ENCODE measurements at places on chromosomes 12 and 14.
A peak's percentile ranks its signal among the peaks of the same experiment; 100 is the strongest.

DNA sequence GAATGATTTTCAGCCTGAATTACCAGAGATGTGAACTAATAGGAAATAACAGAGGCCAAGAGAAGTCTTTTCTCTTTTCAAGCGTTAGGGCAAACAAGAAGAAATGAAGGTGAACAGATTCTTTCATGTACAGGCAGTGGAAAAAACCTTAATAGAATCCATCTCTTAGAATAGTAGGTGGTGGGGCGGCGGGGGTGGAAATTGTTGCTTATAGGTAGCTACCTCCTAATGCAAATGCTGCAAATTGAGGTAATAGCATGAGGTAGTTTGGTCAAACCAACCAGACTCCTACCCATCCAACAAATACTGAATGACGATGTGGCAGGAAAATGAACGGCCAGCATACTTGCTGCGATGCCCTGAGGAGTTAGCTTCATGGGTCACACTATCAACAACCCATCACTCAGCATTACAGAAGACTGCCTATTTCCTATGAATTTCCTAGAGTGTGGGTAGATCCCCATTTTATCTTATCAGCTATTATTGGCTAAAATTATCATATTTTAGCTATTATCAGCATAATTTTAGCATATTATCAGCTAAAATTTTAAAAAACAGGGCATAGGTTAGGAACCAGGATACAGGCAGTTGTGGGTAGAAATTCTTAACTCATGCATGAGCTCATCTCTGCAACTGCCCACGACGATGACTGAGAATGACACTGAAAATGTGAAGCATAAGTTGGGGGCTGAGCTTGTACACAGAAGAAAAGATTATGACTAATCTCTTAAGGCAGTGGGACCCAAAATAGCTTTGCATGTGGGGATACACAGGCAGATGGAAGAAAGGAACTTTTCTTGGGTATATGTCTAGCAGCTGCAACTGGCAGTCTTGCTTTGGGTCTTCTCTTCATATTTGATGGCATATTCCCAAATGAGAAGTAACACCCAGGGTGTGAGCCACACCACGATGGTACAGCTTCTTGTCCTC is 68.7 kb downstream of the NIN start:
- no peak for DNase-seq

- DNase-seq: no peak
Observed at GRCh38 chr12:79001404-79001803, 136.8 kb downstream of the SYT1 start.

GRCh38 chr12:69105101-69105962 is 134.0 kb upstream of the CPSF6 start:
- DNase-seq: no peak

- DNase-seq: no peak
Observed at GRCh38 chr12:51631591-51631990, 40.6 kb downstream of the SCN8A start.

GRCh38 chr12:62582065-62582366 is 115.4 kb downstream of the MON2 start:
- DNase-seq: no peak

DNA sequence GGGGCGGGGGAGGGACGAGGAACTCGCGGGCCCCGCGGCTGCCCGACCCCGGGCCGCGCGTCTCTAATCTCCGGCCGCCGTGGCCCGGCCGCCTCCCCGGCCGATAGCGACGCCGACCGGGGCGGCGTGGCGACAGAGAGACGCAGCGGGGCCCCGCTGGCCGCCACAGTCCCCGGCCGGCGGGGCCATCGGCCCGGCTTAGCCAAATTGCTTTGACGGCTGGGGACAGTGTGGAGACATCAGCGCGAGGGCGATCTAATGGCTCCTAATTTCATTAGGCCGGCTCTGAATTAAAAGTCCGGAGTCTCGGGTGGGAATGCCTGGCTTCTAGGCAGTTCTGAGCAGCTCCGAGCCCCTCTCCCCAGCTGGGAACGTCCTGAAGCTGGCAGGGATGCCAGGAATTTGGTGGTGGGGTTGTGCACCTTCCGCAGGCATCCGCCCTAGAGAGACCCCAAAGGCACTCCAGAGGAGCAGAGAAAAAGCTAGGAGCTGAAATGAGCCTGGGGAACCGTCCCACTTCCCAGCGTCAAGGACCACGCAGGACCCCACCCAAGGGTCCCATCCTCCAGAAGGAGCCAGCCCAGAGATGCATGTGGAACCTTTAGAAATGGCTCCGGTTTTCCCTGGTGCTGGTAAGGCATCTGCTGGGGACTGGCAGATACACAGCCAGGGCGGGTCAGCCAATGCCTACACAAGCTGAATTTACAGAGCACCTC is 9.6 kb downstream of the TBX5 start:
- DNase-seq: no peak

DNA sequence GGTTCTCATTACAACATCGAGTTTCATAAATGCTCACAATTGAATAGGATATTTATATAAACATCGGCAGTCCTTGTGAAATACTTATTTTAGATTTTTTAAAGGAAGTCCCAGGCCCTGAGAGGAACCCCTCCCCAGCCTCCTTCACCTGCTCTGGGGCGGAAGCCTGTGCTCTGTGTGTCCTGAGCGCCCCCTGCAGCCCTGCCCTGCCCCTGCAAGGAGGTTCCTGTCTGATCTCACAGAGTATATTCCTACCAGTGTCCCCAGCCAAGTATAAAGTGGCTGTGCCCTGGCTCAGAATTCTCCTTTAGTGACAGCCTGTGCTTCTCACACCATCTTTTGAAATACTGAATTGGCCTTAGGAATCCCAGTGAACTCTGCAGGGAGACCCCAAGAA is 659.5 kb downstream of the TMEM121 start:
- peak; percentile 54 for DNase-seq

- DNase-seq: no peak
Observed at GRCh38 chr12:1614360-1614759, 14.7 kb upstream of the WNT5B start.

DNA sequence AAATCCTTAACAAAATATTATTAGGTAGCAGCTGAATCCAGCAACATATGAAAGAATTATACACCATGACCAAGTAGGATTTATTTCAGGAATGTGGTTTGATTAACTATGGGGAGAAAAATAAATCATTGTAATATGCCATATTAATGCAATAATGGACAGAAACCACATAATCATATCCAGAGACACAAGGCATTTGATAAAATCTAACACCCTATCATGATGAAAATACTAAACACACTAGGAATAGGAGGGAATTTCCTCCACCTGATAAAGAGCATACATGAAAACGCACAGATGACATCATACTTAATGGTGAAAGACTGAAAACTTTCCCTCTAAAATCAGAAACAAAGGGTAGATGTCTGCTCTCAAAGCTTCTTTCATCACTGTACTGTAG is 238.9 kb downstream of the PHLDA1 start:
- no peak for DNase-seq

GRCh38 chr12:104480826-104481440 is 24.2 kb downstream of the CHST11 start:
- DNase-seq: peak; percentile 90

- no peak for DNase-seq
Observed at GRCh38 chr12:31005256-31005943, 68.3 kb upstream of the DDX11 start.

- peak; percentile 78 for DNase-seq
Observed at GRCh38 chr12:2959505-2960389, 550 bp downstream of the TEAD4 start.

- no peak for DNase-seq
Observed at GRCh38 chr12:96073346-96074330, 38.3 kb upstream of the LTA4H start.

DNA sequence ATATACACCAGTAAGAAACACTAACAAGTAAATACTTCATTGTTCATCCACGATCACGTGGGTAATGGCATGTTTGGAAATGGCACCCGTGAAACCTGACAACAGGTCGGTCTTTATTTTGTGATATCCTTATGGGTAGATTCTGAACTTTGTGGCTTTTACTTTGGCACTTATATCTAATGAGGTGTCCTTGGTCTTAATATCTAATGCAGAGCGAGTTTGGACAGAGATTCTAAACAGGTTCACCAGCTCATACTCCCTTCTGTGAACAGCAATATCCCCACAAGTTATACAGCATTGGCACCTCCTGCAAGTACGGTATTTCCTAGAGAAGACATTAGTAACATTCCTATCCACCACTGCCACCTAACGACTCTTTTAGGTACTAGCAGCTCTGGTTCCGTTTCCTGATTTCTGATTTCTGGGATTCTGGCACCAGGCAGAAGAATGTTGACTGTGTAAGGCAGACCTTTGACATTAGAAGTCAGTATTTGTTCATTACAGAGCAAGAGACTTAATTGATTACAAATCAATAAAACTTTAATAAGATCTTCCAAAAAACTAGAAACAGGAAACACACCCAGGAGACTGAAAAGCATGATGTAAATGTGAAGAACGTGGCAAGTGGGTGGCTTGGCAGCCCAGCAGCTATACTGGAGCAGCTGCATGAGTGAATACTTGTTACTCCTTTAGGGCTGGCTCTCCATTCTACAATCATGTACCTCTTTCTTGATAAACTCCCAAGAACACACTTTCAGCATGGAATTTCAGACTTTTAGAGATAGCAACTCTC is 2.5 kb downstream of the ANG start:
- DNase-seq: no peak

DNA sequence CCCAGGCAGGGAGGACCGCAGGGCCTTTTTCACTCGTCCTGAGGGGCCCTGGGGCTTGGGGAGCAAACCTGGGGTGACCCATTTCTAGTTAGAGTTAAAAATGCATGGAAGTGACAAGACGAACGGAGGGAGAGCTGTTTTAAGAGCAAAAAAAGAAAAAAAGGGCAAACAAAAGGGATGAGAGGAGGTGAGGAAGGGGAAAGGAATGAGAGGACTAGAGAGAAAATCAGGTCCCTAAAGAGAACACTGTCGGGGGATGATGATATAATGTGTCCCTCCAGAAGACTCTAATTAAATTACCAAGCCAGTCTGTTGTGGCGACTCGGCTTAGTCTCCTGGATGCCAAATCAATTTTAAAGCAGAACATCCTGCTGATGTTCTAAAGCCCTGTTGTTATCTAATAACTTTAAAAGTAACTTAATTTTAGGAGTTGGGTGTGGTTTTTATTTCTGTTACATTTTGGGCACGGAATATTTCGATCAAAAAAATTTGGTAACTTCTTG is 1.1 kb downstream of the ANO6 start:
- DNase-seq: no peak

DNA sequence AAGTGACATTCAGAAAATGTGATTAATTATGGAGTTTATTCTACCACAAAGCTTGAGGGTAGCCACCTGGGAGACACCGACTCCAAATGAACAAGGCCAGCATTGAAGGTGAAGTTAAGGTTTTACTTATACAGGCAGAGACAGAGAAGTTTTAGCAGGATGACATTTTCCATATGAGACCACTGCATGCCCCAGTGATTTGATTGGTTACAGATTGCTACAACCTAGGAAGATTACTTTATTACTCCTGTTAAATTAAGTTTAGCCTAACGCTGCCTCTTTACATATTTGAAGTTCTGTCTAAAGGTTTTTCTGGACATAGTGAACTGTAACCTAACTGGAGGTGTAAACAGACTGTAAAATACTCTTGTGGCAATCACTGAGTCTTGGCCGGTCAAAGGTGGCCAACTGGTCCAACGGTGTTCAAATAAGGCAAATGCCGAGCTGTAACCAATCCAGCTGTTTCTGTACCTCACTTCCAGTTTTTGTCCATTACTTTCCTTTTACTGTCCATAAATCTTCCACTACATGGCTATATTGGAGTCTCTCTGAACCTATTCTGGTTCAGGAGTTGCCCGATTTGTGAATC is 57.2 kb downstream of the RIN3 start:
- DNase-seq: no peak

DNA sequence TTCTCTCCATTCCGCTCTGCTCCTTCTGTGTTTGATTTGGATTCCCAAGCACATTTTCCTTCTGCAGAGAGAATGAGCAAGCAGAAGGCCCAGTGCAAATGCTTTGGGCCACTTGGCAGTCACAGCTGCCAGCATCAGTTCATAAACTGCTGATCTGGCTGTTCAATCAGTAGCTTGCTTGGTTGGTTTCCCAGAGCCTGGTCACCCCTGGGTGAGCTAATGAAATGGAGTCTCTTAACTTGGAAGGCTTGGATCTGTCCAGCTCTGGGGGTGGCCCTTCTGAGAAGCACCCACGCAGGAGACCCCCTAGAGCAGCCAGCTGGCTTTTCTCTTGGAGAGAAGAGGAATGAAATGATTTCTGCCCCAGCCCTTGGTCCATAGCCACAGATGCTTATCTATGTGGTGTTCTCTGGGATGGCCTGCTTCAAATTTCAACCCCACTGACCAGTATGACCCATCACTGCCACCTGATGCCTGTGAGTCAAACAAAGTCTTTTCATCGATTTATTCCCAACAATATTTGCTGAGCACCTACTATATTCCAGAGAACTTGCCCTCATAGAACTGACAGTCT is 30.3 kb downstream of the FAIM2 start:
- no peak for DNase-seq

DNA sequence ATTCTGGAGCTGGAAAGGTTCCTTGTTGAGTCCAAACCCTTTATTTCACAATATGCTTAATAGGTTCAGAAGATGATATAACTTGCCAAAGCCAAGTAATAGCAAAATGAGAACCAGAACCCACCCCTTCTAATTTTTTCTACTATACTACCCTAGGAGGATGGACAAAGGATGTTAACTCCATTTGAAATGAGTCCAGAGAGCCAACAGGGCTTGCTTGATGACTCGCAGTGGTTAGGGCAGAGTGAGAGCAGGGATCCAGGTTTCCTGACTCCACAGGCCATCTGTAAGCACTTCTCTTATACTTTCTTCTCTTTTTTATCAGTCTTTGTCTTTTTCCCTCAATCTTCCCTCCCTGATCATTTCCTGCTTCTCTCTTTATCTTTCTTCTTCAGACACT is 668.1 kb downstream of the MED13L start:
- DNase-seq: no peak

GRCh38 chr14:28576523-28576922 is 190.1 kb upstream of the FOXG1 start:
- DNase-seq: no peak

GRCh38 chr14:75001899-75002298 is 822 bp upstream of the EIF2B2 start:
- no peak for DNase-seq

DNA sequence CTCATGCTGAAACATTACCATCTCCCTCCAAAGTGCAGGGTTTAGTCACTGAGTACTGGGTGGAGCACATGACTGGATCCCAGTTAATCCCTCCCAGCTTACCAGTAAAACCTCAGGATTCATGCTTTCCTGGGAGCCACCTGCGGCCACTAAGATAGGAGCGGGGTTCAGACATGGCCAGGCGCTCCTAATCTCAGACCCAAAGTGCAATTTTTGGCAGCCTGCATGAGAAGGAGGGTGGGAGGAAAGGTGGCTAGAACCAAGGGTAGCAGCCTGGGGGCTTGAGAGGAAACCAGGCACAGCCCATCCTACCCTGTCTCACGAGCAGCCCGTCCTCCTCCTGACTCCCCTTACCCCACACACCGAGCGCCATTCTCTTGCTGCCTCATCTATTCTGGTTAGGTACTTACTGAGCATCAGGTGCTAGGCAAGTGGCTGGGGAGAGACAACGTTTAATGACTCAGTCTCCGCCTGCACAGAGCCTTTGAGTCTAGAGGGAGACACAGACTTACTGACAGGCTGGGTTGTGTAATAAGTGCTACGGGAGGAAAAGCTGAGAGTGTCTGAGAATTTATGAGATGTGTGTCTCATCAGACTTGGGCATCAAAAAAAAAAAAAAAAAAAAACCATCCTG is 9.9 kb downstream of the GPRC5A start:
- no peak for DNase-seq

Measured in Right ventricle myocardium inferior (tissue), 1 donor.